ENCODE measurements at places on chromosomes 6 and 20.

DNA sequence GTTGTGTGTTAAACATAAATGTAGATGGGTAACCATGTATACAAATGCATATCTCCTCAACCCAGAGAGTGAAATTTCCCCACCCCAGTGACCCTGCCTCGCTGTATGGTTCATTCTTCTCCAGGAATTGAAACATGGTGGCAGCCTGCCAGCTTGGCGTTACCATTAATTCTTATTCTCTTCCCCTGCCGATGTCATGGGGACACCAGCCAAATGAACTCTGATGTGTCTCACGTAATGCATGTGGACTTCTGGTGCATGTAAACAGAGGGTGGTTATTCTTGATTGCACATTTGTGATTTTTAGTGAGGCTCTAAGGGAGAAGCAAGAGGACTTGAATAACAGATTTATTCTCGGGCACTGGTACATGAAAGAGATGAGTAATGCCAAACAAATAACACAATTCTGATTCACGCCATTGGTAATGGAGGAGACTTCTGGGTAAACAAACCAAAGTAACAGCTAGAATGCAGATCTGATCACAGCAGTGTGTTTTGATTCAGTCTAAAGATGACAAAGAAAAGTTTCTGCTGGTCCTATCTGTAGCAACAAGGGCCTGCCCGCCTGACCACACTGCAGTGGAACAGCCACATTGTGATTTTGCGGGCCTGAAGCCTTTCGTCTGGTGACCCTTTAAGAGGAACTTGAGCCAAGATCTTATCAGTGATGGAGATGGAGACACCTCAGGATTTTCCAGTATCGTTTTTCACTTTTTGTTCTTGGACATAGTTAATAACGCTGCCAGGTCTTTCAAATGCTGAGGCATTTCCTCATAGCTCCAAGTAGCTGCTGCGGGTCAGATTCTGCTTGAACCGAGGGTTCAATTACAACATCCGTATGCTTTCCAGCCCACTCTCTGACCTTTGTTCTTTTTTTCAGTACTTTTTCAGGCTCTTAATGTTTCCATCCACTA, 171.8 kb upstream of the AKAP12 start:
- no peak for DNase-seq

GRCh38 chr6:150001295-150002008, 23.9 kb downstream of the RAET1L start:
- DNase-seq = no peak

GRCh38 chr6:167925026-167925425, 72.4 kb upstream of the KIF25 start:
- no peak for DNase-seq

GRCh38 chr6:29872791-29873190, 45.2 kb downstream of the HLA-G start:
- DNase-seq = no peak

DNA sequence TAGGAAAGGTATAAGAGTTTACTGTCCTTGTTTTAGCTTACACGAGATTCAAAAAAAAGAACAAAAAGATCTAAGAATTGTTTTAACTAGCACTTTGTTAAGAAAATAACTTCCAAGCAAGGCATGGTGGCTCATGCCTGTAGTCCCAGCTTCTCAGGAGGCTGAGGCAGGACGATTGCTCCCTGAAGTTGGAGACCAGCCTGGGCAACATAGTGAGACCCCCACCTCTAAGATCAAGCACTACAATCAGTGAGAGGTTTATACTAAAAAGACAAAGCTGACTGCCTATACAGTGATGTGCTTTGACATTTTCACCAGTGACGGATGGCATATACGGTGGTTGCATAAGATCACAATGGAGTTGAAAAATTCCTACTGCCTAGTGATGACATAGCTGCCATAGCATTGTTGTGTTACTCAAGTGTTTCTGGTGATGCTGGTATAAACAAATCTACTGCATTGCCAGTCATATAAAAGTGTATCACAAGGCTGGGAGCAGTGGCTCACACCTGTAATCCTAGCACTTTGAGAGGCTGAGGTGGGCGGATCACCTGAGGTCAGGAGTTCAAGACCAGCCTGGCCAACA, 68.6 kb downstream of the B4GALT5 start:
- no peak for DNase-seq

DNA sequence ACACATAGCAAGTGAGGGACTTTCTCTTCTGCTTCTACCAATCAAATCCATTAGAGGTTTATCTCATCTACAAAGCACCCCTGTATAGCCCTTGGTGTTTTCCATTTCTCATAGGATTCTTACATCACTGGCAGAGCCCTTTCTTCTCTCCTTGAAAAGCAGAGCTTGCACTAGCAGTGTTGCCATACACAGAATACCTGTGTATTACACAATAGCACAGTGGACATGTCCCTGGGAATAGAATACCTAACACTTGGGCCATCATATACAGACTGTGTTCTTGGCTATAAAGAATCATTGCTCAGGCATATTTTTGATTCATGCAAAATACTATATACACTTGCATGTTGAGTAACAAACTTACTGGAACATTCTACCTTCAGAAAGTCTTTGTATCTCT, 582.0 kb downstream of the KIF16B start:
- no peak for DNase-seq

DNA sequence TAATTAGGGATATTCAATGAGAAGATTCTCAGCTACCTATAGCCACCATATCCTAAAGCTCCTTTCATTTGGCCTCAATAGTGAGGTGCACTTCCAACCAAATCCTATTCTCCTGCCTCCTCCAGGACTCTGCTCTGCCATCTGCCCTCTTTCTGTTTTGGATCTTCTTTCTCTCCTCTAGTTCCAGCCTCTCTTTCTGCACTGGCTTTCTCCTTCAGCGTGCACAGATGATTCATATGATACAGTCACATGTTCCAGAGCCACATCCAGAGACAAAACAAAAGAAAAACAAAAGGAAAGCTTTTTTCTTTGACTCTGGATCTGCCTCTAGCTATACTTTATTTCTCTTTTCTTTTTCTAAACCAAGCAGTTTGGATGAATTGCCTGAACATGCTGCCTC, 531.9 kb upstream of the MAN1A1 start:
- DNase-seq = no peak

GRCh38 chr6:153957394-153957793, 81.6 kb upstream of the OPRM1 start:
- no peak for DNase-seq

- no peak for DNase-seq
These were observed 53.0 kb downstream of the SNAP25 start for GRCh38 chr20:10271494-10272219.

Measured in stimulated activated CD4-positive, alpha-beta T cell treated with anti-CD3 and anti-CD28 coated beads, Interleukin-1b, Interleukin-23, amount 100 ng/mL, for 4 hours (primary cell).